ENCODE measurements at places on chromosomes 5 and 9.

- no peak for DNase-seq
These were observed 125.8 kb downstream of the GALNT10 start for GRCh38 chr5:154316223-154316935.

DNA sequence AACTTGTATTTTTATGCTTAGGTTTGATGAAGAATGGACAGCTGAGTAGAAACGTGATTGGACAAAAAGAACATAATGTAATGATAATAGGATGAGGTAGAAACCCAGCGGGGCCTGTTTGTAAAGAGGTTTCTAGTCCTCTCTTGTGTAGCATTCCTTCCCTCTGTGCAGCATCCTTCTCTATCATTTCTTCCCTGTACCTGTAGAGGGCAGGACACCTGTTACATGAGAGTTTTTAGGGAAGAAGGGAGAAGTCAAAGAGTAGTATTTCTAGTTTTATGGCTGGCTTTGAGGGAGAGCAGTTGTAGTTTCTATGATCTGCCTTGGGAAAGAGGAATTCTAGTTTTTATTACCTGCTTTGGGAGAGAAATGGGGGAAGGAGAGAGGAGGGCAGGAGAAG, 162.1 kb upstream of the FST start:
- no peak for DNase-seq

DNA sequence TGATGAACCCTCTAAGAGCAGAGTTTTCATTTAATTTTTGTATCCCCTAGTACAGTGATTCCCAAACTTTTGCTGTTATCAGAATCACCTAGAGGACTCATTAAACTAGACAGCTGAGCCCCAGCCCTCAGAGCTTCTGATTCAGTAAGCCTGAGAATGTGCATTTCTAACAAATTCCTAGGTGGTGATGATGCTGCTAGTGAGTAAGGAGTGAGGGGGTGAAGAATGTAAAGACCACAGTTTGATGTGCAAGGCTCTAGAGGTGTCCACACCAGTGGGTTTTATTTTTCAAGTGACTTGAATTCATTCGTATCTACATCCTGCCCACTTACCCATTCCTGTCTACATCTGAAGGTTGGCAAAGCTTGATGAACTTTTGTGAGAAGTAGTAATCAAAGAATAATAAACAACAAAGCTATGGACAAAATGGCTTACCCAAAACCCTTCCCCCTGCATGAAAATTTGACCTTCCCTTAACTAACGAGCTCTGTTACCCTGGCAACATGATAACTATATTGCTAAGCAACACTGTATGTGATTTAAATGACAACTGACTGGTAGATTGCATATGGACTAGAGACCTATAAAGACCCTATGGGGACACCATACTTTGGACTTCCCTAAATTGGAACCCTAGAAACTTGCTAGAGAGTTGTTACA, 35.2 kb downstream of the DTWD2 start:
- DNase-seq: no peak

DNA sequence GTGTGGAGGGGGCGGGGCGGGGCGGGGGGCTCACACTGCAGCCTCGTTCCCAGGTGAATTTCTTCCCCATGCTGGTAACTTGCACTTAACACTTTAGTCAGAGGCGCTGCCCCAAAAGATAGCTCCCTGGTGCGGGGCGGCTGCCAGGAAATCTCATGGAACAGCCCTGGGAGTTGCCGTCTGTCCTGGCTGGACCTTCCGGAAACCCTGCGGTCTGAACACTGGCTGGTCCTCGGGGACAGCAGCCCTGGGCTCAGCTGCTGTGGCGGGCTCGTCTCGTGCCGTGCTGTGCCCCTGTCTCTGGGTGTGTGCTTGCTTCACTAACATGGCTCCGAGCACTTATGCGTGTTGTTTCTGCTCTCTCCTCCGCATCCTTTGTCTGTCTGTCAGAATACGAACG, 25.8 kb downstream of the PTGES2 start:
- DNase-seq: no peak

- DNase-seq: no peak
These were observed 299.9 kb upstream of the RFX3 start for GRCh38 chr9:3825721-3826120.

- DNase-seq: no peak
These were observed 28.3 kb downstream of the SMIM23 start for GRCh38 chr5:171813813-171814490.

GRCh38 chr5:135218790-135219568, 180.1 kb downstream of the MACROH2A1 start:
- no peak for DNase-seq

DNA sequence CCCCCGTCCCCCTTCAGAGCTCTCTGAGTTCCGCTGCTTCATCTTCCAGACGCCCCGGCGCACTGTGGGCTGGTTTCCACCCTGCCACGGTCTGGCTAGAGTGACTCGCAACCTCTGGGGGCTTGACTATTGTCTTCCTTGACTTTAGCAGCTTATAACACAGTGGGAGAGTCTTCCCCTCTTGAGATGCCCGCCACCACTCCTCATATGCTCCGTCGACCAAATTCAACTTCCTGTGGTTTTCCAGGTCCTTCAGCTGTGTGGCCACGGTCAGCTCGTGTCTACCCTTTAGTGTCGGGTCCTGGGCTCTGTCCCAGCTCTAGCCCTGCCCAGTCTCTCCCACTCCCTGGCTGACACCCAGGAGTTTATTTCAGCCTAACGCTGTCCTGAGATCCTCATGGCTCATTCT, 28.2 kb upstream of the NCS1 start:
- no peak for DNase-seq

- no peak for DNase-seq
These were observed 18.6 kb upstream of the AGXT2 start for GRCh38 chr5:35066260-35066795.

DNA sequence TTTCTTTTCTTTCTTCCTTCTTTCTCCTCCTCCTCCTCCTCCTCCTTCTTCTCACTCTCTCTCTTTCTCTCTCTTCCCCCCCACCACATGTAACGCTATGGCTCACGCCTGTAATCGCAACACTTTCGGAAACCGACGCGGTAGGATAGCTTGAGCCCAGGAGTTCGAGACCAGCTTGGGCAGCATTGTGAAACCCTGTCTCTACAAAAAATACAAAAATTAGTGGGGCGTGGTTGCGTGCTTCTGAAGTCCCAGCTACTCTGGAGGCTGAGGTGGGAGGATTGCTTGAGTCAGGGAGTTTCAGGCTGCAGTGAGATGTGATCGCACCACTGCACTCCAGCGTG, 736 bp upstream of the GLDC start:
- no peak for DNase-seq

GRCh38 chr9:37719526-37719925, 34.1 kb upstream of the TRMT10B start:
- DNase-seq: no peak

GRCh38 chr5:124341066-124341858, 405.2 kb downstream of the ZNF608 start:
- DNase-seq: no peak

DNA sequence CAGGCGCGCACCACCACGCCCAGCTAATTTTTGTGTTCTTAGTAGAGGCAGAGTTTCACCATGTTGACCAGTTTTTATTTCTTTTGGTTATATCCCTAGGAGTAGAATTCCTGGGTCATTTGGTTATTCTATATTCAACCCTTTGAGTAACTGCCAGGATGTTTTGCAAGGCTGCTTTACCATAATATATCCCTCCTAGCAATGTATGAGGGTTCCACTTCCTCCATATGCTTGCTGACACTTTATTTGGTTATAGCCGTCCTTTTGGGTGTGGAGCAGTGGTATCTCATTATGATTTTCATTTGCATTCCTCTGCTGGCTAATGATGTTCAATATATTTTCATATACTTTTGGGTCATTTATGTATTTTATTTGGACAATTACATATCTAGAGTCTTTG, 81.2 kb downstream of the RAB24 start:
- no peak for DNase-seq

- no peak for DNase-seq
These were observed 55.2 kb upstream of the SHISAL2B start for GRCh38 chr5:64634997-64635686.

- DNase-seq: no peak
These were observed 54.6 kb downstream of the SCAI start for GRCh38 chr9:125088752-125089151.

- DNase-seq: no peak
These were observed 47.7 kb upstream of the TESK1 start for GRCh38 chr9:35557320-35557719.

GRCh38 chr5:150253416-150254208, 36.0 kb downstream of the CAMK2A start:
- DNase-seq: no peak

- no peak for DNase-seq
These were observed 105.2 kb downstream of the WNK2 start for GRCh38 chr9:93288891-93289883.

GRCh38 chr9:126000731-126001580, 253.8 kb downstream of the PBX3 start:
- DNase-seq: no peak

- DNase-seq: no peak
These were observed 7.6 kb upstream of the FAM240B start for GRCh38 chr9:38727497-38728001.

GRCh38 chr5:34941936-34942335, 12.6 kb downstream of the DNAJC21 start:
- no peak for DNase-seq

- DNase-seq: no peak
These were observed 9.8 kb downstream of the SLC12A2 start for GRCh38 chr5:128093368-128093767.

DNA sequence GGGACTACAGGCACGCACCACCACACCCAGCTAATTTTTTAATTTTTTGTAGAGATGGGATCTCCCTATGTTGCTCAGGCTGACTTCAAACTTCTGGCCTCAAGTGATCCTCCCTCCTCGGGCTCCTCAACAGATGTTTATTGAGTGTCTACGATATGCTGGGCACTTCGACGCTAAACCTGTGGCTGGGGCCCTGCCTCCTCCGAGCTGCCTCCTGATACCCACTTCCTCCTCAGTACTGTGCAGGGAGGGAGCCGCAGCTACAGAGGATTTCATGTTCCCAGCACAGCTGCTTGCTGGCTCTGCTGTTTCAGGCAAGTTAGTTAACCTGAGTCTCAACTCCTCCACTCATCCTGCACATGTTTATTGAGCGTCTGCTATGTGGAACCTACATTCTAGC, 9.6 kb downstream of the AIF1L start:
- DNase-seq: no peak

DNA sequence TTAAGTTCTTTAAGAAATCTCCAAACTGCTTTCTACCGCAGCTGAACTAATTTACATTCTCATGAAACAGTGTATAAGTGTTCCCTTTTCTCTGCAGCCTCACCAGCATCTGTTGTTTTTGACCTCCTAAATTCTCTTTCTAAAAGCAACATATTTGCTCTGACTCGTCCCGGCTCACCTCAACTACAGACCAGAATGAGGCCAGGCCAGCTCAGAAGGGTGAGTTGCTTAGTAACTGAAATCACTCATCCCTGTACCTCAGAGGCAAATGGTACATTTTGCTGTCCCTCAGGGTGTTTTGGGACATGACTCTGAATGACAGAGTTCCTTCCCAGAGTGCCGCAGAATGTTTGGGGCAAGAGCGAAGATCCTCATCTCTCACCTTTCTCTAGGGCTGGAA, 127.5 kb downstream of the FRMD3 start:
- DNase-seq: no peak

GRCh38 chr9:78669591-78669990, 372.7 kb downstream of the PSAT1 start:
- DNase-seq: no peak

DNA sequence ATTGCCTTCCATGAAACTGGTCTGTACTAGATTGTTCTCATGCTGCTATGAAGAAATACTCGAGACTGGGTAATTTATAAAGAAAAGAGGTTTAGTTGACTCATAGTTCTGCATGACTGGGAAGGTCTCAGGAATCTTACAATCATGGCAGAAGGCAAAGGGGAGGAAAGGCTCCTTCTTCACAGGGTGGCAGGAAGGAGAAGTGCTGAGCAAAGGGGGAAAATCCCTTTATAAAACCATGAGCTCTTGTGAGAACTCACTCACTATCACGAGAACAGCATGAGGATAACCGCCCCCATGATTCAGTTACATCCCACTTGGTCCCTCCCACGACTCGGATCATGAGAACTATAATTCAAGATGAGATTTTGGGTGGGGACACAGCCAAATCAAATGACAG, 163.2 kb downstream of the RFK start:
- DNase-seq: no peak

- DNase-seq: no peak
These were observed 5.1 kb upstream of the GMCL2 start for GRCh38 chr5:178192244-178192643.

GRCh38 chr9:18923671-18924430, 109.2 kb downstream of the SAXO1 start:
- DNase-seq: no peak

DNA sequence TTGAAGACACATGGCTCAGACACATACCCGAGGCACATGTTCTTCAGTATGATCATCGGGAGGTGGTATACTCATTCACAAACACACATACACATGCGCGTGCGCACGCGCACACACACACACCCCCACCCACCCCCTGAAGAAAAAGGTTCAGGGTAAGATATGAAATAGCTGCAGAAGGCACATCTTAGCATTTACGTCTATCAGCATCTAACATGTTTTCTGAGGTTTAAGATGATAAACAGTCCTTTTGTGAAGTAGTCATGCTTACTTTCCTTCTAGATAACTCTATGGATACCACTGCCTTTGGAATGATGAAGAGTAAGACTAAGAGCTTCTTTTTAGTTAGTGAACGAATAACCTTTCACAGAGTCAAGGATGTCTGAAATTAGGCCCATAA, 105.1 kb upstream of the GNA14 start:
- DNase-seq: no peak

DNA sequence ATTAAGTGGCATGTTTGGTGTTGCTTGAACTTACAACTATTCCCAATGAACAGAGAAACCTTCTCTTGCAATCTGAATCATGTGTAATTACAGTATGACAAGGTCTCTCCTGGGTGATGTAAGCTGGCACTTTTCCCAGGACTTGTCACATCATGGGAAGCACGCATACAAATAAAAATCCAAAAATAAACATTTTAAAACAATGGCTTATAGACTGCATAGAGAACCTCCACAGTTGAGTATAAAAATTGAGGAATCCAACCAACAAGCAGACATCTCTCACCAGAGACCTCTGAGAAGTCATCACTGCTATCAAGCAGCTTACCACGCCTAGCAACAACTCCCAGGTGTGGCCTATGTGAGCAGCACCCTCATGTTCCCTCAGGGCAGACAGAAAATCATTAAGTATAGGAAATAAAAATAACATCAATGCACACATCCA, 3.9 kb downstream of the MLLT3 start:
- DNase-seq: no peak

- DNase-seq: no peak
These were observed 34.8 kb downstream of the BOD1 start for GRCh38 chr5:173581408-173582215.

DNA sequence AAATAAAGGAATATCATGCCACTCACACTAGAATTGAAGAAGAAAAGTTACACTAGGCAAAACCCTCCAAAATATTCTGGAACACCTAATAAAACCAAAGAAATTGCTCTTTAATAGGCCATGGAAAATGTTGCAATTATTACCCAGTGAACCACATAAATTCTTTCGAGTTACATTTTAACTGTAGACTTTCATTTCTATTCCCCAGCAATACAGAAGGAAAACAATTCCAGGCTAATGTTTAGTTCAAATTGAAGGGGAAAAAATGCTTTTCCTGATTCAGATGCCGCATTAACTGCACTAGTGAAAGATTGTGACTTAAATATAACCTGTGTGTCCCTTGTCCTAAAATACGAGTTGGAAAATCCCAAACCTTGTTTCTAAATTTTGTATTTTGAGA, 439.3 kb upstream of the ADAMTS16 start:
- no peak for DNase-seq

- DNase-seq: no peak
These were observed 112.2 kb downstream of the EGFLAM start for GRCh38 chr5:38370358-38371100.

GRCh38 chr9:928363-929042, 48.0 kb upstream of the DMRT3 start:
- no peak for DNase-seq
